ENCODE measurements at places on chromosomes 3 and 15.

DNA sequence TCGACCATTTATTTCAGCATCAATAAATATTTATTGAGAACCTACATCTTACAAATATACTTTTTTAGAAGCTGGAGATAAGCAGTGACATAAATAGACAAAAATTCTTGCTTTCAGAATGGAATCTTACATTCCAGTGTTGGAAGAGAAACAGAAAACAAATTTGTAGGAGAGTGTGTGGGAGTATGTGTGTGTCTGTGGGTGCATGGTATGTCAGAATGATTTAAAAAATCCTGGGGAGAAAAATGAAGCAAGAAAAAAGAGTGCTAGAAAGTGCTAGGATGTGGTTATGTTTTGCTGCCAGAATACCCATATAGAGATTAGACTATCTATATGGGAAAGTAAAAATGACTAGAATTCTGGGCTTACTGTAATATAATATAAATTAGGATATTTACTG lies 561.7 kb upstream of the SGO1 start:
- no peak for DNase-seq

DNA sequence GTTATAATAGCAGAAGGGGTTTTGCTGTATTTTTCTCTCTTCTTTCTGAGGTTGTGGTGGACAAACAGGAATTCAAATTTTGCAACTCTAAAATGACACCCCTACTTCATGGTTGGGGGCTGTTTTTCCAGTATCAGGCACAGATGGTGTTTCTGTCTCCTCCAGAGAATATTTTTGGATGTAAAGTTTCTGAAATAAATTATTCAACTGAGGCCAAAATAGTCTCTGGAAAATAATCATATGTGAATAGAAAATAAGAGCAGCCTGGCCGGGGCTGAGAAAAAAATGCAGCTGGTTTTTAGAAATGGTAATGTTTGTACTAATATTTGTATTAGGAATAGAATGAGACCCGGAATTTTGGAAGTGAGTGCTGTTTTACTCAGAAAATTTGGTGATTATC lies 121.3 kb upstream of the ADAMTS9 start:
- DNase-seq, result no peak

DNA sequence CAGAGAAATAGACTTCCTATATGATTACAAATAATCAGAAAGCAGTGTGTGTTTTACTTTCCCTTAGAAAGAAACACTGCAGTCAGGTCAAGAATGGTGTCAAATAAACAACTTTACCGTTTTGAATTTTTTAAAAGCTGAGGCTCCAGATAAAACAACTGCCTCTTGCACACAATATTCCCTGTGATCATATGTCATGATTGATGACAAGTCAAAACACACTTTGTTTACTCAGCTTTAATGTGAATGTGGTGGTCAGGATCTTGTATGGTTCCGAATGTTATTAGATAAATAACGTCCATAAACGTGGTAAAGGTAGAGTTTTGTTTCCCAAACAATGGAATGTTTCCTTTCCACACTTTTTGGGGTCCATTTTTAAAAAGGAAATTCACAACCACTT lies 428.4 kb upstream of the MDFIC2 start:
- no peak for DNase-seq

- DNase-seq, result peak; percentile 82
These were observed 32.3 kb upstream of the AMOTL2 start for GRCh38 chr3:134406331-134407238.

DNA sequence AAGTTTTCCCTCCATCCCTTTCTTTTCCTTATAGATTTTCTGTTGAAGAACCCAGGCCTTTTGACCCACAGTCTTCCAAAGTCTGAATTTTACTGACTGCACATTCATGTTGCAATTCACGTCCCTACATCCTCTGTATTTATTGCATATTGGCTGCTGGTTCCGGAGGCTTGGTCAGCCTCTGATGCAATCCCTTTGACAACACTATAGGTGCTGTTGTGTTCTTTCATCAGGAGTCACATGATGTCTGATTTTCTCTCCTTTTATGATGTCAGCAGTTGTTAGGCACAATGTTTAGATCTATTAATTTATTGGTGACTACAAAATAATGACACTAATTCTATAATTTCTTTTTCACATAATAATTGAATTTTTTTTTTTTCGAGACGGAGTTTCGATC lies 8.7 kb downstream of the CYP1A1 start:
- DNase-seq, result no peak

- DNase-seq, result no peak
These were observed 8.4 kb downstream of the CSPG4 start for GRCh38 chr15:75704263-75704615.

- no peak for DNase-seq
These were observed 29.3 kb downstream of the CEP152 start for GRCh38 chr15:48781481-48782081.

GRCh38 chr3:155548195-155548594 lies 196.7 kb downstream of the PLCH1 start:
- no peak for DNase-seq

GRCh38 chr3:131550562-131551465 lies 48.0 kb upstream of the MRPL3 start:
- no peak for DNase-seq

- no peak for DNase-seq
These were observed 135.6 kb upstream of the STAC start for GRCh38 chr3:36244728-36245127.
